ENCODE measurements at places on chromosomes 11 and 22.

DNA sequence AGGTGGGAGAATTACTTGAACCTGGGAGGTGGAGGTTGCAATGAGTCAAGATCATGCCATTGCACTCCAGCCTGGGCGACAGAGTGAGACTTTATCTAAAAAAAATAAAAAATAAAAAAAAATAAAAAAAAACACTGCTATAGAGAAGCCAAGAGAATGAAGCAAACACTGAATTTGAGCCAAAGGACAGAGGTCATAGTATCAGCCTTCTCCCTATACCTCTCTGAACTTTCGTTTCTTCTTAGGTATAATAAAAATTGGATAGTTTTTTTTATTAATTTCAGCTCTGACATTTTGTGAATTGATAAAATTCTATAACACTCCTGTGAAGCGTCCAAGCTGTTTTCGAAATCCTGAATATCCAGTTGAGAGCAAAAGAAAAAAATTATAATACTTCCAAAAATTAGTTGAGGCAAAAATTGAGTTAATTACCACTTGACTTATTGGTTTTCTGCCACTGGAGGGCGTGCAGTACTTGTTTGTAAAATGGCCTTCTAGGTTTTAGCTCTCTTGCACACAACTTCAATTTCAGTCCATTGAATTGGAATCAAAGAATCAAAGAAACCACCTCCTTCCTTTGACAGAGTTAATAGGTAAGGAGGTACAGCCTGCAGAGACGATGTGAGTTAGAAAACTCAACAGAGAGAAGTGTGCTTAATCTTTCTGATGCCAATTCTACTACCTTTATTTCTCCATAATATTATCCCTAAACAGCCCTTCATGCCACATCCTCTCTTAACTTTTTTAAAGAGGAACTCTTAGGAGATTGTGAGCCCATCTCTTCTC is 143.2 kb downstream of the BBOX1 start:
- no peak for DNase-seq

DNA sequence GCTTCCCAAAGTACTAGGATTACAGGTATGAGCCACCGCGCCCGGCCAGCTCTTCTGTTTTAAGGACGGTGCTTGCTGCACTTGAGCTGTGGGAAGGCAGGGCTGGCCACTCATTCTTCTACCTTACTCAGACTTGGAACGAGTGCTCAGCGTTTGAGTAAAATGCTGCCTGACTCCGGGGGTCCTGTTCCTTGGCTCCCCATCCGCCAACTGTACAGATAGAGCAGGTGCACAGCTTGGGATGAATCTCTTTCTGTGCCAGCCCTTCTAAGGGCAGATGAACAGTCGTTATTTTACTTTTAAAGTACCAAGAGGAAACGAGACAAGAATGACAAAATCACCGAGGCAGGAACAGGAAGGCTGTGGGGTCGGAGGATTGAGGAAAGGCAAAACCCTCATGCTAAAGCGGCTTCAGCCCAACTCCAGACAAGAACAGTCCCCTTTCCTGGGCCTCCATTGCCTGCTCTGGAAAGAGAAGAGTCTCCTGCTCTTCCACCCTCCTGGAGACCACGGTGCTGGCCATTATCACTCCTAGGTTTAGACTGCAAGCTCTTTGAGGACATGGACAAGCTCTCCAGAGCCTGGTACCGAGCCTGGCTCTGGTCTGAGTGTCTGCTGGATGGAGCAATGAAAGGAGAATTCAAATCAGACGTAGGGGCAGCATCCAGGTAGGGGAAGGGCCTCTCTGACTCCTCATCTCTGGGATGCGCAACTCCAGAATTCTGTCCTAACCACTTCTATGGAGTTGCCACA is 1.1 kb upstream of the SUN2 start:
- no peak for DNase-seq

GRCh38 chr11:69470793-69471728 is 10.4 kb upstream of the LINC01488 start:
- no peak for DNase-seq

GRCh38 chr11:115530752-115531151 is 26.5 kb upstream of the CADM1 start:
- DNase-seq = no peak

- no peak for DNase-seq
These were observed 163.8 kb downstream of the CWF19L2 start for GRCh38 chr11:107293677-107294344.

DNA sequence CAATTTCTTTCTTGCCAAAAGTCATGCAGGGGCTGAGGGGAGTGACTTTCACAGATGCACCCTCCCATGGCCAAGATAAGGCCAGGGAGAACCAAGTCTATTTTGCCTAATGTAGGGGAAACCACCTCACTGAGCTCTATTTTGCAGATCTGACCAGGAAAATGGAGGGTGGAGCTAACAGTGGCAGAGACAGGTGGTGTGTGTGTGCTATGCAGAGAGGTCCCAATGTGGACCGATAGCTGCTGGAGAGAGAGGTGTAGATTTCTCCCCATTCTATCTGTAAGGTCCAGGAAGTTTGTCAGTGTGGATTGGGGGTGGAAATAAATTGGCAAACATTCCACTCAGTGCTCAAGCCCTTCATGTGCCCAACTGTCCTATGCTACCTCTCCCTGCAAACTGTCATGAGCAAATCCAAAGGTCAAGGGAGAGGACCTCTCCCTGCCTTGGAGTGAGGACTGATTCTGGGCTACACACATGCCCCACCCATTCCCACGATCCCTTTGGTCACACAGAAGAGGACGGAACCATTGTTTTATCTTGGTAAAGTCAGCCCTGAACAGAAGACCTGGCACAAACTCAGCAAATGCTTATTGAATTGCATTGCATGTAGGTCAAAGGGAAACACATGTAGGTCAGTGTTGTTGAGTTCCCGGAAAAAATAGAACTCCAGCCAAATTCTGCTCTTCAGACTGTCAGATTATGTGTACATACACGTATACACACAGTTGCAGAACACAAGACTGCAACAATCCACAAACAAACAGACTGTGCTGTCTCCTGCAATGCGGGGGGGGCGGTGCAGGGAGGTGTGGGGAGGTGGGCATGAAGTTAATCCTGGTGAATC is 65.9 kb downstream of the C11orf58 start:
- DNase-seq = no peak

- DNase-seq = no peak
These were observed at the start of gene RIC3 for GRCh38 chr11:8168485-8169257. Gene RIC3 (minus strand): TSS chr11:8169025. CDS start chr11:8168989, 36 bp downstream.

DNA sequence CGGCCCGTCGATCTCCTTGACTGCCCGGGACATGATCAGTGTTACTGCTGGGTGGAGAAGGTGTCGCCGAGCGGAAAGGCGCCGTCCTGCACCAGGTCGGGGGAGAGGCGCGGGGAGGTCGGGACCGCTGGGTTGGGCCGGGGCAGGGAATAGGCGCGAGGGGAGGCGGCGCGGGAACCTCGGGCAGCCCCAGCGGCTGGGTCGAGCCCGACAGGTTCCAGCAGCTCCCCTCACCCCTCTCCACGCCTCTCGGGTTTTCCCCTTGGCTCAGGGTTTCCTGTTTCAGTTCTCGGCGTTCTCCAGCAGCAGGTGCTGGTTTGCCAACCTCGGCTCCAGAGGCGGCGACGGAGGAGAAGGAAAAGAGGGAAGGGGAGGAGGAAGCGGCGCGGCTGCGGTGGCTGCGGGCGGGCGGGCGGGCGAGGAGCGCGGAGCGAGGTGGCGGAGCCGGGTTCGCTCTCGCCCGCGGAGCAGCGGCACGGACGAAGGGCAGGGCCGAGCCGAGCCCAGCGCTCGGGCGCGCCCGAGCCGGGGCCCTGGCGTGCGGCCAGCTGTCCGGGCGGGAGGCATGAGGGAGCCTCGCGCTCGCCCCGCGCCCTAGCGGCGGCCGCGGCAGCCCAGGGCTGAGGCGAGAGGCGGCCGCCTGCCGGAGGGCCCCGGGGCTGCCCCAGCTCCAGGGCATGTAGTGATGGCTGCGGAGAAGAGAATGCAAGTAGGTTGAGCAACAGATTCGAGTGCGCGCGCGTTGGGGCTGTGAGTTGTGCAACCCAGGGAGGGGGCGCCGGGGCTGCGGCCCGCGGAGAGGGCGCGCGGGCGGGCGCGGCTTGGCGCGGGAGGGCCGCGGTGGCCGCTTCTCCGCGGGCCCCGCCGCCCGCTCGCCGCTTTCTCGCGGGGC is at the start of gene ZC3H12C:
Gene ZC3H12C (plus strand): TSS at position 878 of the 892 bp plus-strand sequence. CDS start 20 bp downstream, outside the sequence.
- peak; percentile 88 for DNase-seq

GRCh38 chr22:24076091-24076867 is 65.2 kb downstream of the CABIN1 start:
- no peak for DNase-seq

GRCh38 chr11:101582989-101583250 is 887 bp downstream of the TRPC6 start:
- no peak for DNase-seq

- no peak for DNase-seq
These were observed 62.5 kb upstream of the FGF3 start for GRCh38 chr11:69881467-69882269.

DNA sequence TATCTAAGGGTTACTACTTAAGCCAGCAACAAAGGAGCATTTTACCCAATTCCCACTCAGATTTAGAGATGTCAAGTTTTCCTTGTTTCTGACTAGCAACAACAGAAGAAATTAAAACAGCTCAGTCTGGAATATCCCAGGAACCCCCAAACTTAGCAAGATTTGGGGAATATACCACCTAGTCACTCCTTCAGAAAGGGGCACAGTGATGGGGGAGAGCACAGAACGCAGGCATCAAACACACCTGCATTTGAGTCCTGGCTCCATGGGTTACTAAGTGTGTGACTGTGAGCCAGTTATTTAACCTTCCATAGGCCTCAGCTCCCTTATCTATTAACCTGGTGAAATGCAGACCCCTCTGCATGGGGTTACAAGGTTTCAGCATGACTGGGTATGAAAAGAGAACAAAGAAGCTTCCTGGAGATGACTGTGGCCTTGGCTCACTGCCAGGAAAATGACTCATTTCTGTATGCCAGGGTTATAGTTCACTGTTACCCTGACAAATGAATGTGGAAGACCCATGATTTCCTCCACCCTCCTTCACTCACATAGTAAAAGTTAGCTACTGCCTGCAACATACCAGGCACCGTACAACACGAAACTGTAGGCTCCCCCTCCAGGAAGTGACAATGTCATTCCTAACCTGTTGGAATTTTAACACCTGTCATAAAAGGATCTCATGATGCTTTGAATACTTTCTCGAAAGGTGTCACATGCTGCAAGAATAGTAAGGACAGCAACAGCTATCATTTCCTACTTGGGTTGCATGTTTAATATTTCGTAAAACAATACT is 79.6 kb downstream of the ME3 start:
- DNase-seq = no peak

DNA sequence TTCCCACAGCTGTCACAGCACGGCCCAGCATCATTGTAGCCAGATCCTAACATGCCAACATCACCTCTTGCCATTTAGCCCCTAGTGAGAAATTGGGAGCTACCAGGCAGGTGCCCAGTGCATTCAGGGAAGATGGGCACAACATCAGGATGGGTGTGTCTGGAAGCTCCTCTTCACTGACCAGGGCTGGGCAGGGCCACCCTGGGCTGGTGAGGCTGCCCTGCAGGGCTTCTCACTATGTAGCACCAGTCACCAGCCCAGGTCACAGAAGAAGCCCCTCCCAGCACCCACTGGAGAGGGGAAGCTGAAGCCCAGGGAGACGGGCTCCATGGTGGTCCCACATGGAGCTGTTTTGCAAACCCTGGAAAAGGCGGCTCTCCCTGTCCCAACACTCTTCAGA is 13.9 kb downstream of the ZNF74 start:
- DNase-seq = peak; percentile 46

DNA sequence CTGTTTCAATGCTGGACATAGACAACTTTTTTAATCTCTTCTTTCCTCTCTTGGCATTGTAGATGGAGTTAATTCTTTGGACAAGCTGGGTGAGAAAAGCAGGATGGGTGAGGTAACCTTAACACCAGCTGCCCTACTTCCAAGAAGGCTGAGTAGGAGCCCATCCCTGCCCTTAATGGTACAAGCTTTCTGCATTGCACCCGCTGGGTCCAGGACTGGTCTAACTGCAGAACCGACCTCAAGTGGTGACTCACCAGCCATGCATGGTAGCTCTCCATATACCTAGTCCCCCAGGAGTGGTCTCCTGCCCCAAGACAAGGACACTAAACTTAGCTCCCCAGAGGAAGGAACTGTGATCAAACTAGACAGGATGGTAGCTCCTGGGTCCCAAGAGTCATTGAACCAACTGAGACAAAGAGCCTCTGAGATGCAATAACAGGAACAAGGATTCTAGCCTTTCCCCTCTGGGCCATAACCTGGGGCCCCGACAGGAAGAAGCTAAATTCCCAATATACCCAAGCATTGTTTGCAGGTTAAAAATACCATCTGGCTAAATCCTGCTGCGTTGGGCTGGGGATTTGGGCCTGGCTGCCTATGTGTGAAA is 32.1 kb downstream of the RPL27A start:
- DNase-seq = no peak

DNA sequence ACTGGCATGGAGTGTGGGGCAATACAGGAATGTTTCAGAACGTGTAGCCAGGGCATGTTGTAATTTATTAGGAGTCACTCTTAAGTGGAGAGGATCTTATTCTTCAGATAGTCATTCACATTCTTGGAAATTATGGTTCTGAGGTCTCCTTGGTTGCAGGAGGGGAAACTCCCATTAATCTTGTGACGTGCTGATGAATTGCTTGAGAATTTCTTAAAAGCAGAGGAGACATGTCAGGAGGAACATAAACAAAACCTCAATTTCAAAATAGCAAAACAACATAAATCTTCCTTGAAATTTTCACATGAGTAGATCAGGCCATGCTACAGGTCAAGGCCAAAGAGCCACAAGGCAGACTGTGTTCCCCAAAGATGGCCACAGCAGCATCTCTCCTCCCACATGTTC is 50.4 kb downstream of the ADM start:
- DNase-seq = no peak

- no peak for DNase-seq
These were observed 34.7 kb downstream of the USP35 start for GRCh38 chr11:78223320-78223954.

- DNase-seq = no peak
These were observed 1221.7 kb downstream of the BRD1 start for GRCh38 chr22:48605856-48606481.

GRCh38 chr11:65427691-65428577 is 5.3 kb downstream of the NEAT1 start:
- no peak for DNase-seq

DNA sequence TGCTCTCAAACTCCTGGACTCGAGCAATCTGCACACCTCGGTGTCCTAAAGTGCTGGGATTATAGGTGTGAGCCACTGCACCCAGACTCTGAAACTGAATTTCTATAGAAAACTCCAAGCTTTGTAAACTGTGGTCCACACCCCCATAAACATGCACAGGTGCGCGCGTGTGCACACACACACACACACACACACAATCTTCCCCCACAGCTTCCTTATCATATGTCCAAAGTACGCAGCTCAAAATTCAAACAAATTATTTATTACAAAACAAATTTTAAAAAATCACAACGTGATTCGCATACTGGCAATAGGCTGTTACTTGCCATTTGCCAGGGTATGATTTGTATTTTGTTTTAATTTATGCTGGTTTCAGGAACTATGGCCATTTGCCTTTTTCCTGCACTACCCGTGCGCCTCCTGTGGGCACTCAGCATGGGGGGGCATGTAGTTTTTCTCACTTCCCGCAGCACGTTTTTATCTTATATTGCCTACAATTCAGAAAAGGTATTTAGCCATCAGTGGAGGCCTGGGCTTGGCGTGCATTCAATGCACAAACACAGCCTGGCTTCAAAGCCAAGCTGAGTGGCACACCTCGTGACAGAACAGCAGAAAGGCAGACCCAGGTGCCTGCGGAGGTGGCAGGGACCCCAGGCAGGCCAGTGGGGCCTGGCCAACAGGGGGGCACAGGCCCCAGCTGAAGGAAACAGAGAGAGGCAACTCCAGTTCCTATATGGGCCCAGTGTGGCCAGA is 10.8 kb upstream of the SNX32 start:
- no peak for DNase-seq

- no peak for DNase-seq
These were observed 2.9 kb downstream of the SC5D start for GRCh38 chr11:121295246-121296029.

GRCh38 chr11:78220218-78221157 is 31.8 kb downstream of the USP35 start:
- DNase-seq = no peak

All from left forelimb (tissue), 1 donor.